MG63 (cell line): ENCODE measurements at places on chromosomes 2 and 18. TPM values are rescaled to one million over a fixed set of nuclear protein-coding genes. Genes with fewer than 3 reads are reported as not detected.

DNA sequence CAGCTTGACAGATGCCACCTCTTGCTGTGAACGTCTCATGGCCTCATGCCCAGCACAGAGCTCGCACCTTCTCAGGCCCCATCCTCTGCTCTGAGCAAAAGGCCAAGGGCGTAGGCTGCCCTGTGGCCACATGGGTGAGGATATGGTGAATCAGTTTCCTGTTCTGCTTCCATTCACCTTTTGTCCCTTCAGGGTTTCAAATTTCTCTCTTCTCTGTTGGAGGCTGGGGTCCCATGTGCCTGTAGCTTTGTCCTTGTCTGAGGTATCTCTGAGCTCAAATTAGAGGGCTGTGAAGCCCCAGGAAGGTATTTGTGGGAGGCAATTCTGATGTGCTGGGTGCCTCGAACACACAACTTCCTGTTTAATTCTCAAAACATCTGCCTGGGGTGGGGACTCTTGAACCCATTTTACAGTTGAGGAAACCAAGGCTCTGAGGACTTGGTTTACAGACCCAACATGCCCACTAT, 29.0 kb downstream of the ZAP70 start:
- DNase-seq = no peak

GRCh38 chr2:229974266-229974665, 52.0 kb downstream of the FBXO36 start:
- DNase-seq = no peak

Gene SCN7A
- not detected in 2 replicates for total RNA-seq

- no peak for DNase-seq
Observed at GRCh38 chr2:88829607-88830463, 138.4 kb downstream of the RPIA start.

Gene SLC16A14
- 1.6 and 2.1 TPM in 2 replicates for total RNA-seq

GRCh38 chr2:223909001-223909741, 36.0 kb downstream of the WDFY1 start:
- DNase-seq = peak; percentile 57

GRCh38 chr18:12765126-12765525, 62.3 kb downstream of the PSMG2 start:
- no peak for DNase-seq

GRCh38 chr2:88603146-88603545, 24.1 kb downstream of the EIF2AK3 start:
- no peak for DNase-seq

DNA sequence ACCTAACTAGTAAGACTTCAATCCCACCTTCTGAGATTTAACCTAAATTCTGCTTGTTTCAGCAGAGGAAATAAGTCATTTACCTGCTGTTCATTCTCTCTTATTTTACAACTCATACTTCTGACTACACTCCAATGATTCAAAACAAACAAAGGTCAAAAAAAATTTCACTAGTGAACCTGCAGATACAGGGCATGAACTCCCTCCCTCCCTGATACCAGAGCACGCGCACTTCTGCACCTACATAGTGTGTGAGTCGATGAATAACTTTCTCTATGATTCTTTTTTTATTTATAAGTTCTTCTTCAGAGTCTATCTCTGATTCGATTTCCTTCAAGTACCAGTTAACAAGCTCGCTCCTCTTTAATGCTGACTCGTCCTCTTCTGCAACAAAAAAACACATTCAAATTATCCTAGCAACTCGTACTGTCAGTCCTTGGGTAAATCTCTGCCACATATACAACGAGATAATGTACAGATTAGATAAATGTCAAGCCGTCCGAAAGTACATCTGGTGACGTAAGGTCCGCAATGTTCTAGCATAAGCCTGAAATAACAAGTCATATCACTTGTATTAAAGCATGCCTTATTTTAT, 7.4 kb upstream of the LCT start:
- DNase-seq = no peak

DNA sequence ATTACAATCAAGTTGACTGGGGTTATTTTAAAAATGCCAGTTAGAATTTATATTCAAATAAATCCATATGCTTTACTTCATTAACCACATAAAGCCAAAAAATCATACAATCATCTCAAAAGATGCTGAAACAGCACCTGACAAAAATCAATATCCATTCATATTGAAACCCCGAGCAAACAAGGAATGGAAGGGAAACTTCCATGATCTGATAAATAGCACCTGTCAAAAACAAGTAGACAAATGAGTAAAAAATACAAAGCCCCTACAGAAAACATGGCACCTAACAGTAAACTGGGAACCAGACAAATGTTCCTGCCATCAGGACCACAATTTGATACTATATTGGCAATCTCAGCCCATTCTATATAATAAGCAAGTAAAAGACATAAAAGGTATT, 227.5 kb downstream of the HDAC4 start:
- DNase-seq = no peak

DNA sequence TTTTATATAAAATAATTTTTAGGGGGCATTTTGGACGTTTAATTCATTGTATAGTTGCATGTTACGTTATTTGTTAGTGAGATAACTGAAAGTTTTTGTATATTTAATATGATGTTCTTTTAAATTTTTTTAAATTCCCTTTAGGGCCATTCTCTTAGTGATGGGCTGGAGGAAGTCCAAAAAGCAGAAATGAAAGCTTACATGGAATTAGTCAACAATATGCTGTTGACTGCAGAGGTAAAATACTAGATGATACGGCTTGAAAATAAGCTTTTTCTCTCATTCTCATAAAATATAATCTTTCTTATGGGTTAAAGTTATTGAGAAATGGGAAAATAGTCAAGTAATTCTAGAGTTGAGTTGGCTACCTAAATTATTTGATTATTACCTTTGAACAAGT, 58.9 kb downstream of the MTX2 start:
- no peak for DNase-seq

Gene POTEJ
- total RNA-seq = not detected in 2 replicates

GRCh38 chr2:47049502-47049901, 105.6 kb downstream of the STPG4 start:
- DNase-seq = no peak

DNA sequence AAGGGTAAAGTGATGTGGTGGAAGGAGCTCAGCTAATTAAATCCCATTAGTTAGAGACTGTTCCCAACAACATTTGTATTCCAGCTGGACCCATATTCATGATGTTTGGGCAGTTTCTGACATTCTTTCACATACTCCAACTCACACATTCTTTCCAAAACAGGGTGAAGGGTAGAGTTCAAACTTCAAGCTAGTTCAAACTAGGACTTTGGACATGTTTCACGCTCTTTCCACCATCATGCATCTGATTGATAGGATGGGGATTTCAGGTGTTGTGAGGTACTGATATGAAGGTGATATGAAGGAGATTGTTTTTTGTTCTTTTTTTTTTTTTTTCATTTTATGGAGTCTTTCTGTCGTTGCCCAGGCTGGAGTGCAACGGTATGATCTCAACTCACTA, 197.1 kb upstream of the LHCGR start:
- no peak for DNase-seq

DNA sequence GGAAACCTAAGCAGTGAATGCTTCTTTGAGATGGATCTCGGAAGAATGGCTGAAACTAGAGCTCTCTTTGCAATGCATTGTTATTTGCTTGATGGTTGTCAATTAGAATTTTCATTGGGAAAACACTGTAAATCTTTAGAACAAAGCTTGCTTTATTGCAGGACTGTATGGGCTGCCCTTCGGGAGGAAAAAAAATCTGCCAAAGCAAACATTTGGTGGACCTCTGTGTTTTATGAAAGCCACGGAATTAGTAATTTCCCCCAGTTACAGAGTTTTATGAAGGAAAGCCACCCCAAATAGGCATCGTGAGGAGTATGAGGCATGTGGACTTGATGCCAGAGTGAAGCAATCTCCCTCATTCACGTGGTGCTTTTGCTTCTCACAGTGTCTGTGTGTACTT, 33.5 kb downstream of the RHBDD1 start:
- no peak for DNase-seq

Gene KCNJ13
- total RNA-seq = not detected in 2 replicates

Gene GRB14
- 1.1 and 1.4 TPM in 2 replicates for total RNA-seq

GRCh38 chr2:240452462-240453256, 17.2 kb downstream of the GPC1 start:
- no peak for DNase-seq

Gene BMP10
- total RNA-seq = not detected in 2 replicates

- DNase-seq = no peak
Observed at GRCh38 chr18:49726675-49726963, 86.7 kb downstream of the ACAA2 start.

- DNase-seq = no peak
Observed at GRCh38 chr2:564471-565181, 112.6 kb downstream of the TMEM18 start.

DNA sequence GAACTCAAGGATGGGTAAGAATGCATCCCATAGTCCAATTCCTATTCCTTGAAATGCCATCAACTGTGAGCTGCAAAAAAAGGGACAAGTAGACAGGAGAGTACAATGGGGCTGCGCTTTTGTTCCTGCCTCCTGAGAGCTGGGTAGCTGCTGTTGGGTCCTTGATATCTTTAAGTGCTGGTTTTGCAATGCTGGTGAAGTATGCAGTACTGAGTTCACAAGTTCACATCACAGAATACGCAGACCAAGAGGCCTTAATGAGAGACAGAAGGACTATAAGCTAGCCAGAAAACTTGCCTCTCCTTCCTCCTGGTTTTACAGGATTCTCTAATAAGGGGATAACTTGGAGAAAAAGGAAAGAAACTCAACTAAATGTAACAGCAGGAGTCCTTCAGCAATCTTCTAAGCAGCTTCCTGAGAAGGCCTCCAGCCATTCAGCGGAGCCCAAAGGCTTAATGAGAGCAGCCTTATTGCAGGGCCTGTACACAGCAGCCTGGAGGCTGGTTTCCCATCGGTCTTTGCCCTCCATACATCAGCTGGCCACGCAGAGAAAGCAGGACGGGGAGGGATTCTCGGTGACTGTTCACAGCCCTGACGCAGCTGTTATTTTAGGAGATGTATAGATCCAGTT, 293.1 kb downstream of the CDCA7 start:
- DNase-seq = no peak

- DNase-seq = peak; percentile 95
Observed at GRCh38 chr18:49055754-49056172, 105.0 kb upstream of the SMAD7 start.
